ENCODE measurements at places on chromosomes 6 and 20.

DNA sequence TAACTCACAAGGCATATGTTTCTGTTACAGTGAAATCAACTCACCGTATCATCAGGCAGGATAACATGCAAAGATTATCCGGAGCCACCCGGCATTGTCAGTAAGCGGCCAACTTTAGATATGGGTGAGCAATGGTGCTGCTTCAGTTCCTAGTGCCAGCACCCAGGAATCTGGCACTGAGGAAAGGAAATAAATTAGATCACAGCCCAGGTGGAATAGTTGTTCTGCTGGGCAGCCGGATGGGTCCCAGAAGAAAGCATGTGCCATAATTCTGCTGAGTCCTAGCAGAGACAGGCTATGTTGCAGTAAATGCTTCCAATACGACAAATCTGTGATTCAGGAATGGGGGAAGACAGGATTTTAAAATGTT, 183.6 kb upstream of the SPTLC3 start:
- DNase-seq: no peak

DNA sequence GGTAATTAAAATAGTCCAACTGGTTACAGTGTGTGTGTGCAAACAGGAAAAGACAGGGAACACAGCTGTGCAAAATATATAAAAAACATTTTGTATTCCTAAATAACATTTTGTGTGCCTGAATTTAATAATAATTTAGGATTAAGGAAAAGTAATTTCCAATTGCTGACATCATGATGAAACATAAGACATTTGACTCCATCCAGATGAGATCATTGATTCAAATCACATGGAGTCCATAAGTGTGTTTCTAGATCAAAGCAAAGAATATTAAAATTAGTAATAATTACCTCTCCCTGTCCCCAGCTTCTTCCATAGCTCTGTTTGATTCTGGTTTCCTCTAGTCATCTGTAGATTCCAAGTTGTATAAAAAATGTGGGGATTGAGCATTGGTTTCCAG, 64.6 kb upstream of the BTN3A2 start:
- no peak for DNase-seq

DNA sequence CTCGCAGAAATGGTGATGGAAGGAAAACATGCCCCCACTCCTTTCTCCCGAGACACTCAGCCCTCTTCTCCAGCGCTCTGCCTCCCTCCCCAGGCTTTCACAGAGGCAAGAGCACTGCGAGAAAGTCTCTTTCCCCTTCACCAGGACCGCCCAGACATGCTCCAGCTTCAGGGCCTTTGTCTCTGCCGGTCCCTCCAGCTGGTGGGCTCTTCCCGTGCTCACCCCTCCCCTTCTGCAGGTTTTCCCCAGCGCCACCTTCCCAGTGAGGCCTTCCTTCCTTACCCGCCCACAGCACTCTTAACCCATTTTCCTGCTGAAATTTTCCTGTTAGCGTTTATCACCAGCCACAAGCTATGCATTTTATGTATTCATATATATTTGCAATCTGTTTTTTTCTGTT, 86.2 kb downstream of the TFAP2C start:
- DNase-seq: no peak

DNA sequence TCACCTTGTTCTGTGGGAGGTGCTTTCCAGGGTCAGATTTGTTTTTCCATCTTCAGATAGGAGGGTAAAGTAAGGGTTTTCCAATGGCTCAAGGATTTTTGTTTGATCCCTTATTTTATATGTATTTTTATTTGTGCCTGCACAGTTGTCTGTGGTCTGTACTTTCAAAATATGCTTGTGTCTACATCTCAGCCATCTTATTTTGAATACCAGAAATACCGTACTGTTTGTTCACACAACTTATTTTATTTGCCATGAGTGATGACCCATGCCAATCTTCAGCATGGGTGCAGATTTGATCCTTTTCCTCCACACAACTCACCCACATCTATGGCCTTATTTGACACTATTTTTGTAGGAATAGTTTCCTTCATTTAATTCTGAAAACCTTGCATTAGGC, 72.2 kb upstream of the PTCHD4 start:
- no peak for DNase-seq

- no peak for DNase-seq
These were observed 560.5 kb downstream of the HAO1 start for GRCh38 chr20:7379621-7380220.

Measured in stimulated activated CD4-positive, alpha-beta T cell treated with anti-CD3 and anti-CD28 coated beads, Interleukin-4, amount 100 ng/mL, for 4 hours (primary cell).